ENCODE measurements at places on chromosomes 1 and 21.

- no peak for DNase-seq
These were observed 9.2 kb upstream of the LINGO4 start for GRCh38 chr1:151814426-151814825.

GRCh38 chr21:29343519-29343918, 44.8 kb downstream of the BACH1 start:
- no peak for DNase-seq

DNA sequence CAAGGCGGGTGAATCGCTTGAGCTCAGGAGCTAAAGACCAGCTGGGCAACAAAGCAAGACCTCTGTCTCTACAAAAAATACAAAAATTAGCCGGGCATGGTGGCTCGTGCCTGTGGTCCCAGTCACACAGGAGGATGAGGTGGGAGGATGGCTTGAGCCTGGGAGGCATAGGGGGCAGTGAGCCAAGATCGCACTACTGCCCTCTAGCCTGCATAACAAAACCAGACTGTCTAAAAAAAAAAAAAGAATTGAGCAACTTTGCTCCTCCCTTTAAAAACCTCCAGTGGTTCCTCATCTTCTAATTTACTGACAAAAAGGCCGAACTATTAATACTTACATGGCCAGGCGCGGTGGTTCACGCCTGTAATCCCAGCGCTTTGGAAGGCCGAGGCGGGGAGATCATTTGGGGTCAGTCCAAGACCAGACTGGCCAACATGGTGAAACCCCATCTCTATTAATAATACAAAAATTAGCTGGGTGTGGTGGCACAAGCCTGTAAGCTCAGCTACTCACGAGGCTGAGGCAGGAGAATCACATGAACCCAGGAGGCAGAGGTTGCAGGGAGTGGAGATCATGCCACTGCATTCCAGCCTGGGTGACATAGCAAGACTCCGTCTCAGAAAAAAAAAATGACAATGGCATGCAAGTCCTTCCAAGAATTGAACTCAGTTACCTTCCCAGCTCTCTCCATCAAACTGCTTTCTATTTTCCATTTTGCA, 4.4 kb downstream of the ACBD3 start:
- no peak for DNase-seq

DNA sequence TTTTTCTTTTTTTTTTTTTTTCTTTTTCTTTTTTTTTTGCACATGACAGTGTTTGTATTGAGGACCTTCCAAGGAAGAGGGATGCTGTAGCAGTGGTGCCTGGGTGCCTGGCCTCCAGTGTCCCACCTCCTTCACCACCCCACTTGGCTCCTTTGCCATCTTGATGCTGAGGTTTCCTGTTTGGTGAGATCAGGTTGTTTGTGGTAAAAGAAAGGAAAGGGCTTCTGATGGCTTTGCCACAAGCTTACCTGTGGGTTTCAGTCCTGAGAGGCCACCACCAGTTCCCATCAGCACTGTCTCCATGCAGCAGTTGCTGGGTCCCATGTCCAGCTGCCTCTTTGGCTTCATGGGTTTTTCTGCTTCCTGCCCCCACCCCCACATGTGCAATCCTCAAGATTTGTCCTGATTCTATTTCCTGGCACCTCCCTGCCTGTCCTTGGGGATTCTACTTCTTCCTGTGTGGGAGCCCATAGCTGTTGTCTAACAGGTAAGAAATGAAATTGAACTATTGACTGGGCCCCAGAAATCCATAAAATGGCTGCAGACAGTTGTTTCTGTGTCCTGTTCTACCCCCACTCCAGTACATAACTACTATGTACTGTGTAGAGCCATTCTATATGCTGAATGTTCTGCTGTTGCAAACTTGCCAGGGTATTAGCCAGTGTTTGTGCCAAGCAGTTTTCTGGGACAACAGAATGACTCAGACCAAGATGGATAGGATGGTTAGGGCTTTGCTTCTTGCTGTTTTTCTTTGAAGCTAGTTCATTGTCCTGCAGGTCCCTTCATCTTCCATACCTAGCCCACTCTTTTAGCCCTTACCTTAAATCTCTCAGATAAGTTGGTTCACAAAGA, 4.2 kb upstream of the CCDC28B start:
- DNase-seq = no peak
